ENCODE measurements at places on chromosomes 7 and 10.

DNA sequence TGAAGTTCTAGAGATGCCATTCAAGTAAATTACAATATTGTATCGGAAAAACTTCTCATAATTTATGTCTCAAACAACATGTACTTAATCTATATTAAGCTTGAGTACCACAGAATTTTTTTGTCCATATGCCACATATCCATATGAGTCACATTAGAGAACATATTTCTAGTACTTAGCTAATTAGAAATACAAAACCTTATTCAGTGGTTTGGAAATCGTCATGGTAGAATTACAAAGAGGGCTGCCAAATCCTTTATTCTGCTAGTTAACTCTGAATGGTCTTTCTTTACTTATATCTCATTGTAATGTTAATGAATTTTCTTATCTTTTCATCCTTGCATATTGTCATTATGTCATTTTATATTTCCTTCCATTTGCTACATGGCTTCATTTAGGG is 9.0 kb upstream of the VIM start:
- peaks cover 12% of the 10 kb centered on the region for H3K36me3 ChIP-seq
- H3K4me3 ChIP-seq = no peak overlapping the region
- no peaks in the 10 kb centered on the region for H3K27me3 ChIP-seq
- peaks cover 43% of the 10 kb centered on the region for H3K4me1 ChIP-seq

DNA sequence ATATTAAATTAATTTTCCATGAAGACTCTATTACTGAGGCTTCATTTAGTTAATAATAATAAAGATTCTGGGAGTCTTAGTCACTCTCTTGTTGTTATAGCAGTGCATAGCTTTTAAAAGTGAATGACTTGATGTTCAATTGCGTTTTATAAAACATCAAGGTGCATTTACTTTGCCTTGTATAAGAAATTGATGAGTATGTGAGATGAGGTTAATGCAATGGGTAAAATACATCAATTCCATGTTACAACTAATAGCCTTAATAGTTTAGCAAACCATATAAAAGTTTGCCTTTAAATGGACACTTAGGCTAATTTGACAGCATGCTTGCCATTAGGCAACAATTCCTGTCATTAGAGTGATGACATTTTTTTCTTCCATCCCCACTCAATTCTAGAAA is 173.6 kb upstream of the TEX47 start:
- H3K27me3 ChIP-seq = no peaks in the 10 kb centered on the region
- no peak overlapping the region for H3K27ac ChIP-seq
- no peak for DNase-seq
- H3K36me3 ChIP-seq = no peaks in the 10 kb centered on the region
- no peak overlapping the region for H3K4me3 ChIP-seq

DNA sequence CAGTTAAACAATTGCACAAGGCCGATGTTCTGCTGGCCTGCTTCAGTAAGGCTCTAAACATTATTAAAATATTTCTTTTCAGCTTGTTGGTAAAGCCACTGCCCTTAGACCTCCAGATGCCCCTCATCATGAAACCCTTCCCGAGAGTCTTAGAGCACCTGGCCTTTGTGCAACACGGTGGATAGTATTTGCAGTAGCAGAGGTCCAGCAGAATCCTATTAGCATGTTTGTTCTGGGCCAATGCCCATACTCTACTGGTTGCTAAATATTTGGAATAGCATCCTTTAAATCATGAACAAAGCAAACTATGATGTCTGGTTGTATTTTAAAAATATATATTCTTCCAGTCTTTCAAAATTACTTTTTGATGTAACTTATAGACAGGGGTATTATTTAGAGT is 584.6 kb downstream of the CNTNAP2 start:
- no peaks in the 10 kb centered on the region for H3K27me3 ChIP-seq
- no peak for DNase-seq
- H3K36me3 ChIP-seq = no peaks in the 10 kb centered on the region
- H3K4me1 ChIP-seq = no peaks in the 10 kb centered on the region
- no peak overlapping the region for H3K4me3 ChIP-seq

DNA sequence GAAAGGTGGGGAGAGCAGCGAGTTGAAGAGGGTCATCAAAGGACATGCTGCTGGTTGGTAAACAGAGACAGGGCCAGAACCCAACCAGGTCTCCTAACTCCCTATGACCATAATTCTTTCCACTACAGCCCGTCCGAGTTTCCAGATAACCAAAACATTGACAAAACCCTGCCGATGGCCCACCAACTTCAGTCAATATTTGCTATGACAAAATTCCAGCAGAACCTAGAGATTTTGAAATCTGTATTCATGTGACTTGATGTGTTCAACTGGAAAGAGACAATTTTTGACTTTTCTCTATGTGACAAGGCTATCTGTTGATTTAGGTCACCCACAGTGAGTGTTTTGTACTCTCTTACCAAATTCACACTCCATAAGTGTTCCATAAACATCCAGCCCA is 86.7 kb downstream of the NHLRC2 start:
- H3K4me3 ChIP-seq = no peak overlapping the region
- peaks cover 25% of the 10 kb centered on the region for H3K27me3 ChIP-seq
- H3K36me3 ChIP-seq = no peaks in the 10 kb centered on the region
- DNase-seq = no peak
- no peaks in the 10 kb centered on the region for H3K4me1 ChIP-seq
- no peak overlapping the region for H3K27ac ChIP-seq

DNA sequence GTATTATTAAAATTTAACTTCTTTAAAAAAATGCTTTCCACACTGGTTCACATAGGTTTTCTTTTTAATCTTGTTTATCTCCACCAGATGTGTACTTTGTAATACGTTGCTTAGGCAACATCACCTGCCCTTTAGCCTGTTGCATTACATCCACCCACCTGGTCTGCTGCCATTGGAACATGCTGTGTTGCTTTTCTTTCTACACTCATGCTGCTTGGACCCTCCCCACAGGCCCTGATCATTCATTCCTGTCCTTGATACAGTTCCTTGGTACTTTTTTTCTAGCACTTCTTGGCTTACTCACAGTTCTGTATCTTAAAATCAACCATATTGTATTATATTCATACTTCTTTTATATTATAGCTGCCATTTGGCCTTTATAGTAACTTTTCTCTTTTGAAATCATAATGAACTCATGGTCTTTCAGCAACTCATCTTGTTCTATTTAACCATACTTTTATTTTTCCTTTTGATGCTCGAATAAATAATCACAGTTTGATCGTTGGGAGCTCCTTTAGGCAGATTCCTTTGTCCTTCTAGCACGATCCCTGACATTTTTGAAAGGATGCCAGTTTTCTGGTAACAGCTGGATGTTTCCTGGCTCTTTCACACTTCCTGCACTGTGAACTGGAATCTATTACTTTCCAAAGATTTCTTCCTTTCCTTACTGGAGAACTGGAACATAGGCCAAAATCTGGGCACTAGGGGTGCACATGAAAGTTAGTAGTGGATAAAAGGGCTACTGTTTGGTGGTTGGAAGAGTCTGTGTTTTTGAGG is 125.1 kb downstream of the CDK14 start:
- no peaks in the 10 kb centered on the region for H3K36me3 ChIP-seq
- DNase-seq = no peak
- H3K4me1 ChIP-seq = no peaks in the 10 kb centered on the region
- H3K4me3 ChIP-seq = no peak overlapping the region
- no peaks in the 10 kb centered on the region for H3K27me3 ChIP-seq
- no peak overlapping the region for H3K27ac ChIP-seq

DNA sequence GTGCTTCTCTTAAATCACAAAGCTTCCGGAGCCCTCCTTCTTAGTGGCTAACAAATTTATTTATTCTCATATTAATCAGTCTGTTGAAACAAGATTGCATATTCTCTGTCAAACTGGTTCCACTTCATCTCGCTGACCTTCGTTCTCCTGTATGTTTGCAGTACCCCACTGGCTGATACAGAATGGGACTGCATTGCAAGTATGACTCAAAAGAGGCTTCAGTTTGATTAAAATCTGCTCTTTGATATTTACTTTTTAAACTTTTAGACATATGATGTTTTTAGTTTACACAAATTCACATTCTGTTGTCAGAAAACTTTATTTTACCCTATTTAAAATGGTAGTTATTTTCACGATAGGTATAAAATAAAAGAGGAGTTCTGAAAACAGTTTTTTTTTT is 14.3 kb upstream of the ARHGAP12 start:
- no peak overlapping the region for H3K27ac ChIP-seq
- H3K36me3 ChIP-seq = no peaks in the 10 kb centered on the region
- peaks cover 16% of the 10 kb centered on the region for H3K4me1 ChIP-seq
- H3K27me3 ChIP-seq = no peaks in the 10 kb centered on the region

DNA sequence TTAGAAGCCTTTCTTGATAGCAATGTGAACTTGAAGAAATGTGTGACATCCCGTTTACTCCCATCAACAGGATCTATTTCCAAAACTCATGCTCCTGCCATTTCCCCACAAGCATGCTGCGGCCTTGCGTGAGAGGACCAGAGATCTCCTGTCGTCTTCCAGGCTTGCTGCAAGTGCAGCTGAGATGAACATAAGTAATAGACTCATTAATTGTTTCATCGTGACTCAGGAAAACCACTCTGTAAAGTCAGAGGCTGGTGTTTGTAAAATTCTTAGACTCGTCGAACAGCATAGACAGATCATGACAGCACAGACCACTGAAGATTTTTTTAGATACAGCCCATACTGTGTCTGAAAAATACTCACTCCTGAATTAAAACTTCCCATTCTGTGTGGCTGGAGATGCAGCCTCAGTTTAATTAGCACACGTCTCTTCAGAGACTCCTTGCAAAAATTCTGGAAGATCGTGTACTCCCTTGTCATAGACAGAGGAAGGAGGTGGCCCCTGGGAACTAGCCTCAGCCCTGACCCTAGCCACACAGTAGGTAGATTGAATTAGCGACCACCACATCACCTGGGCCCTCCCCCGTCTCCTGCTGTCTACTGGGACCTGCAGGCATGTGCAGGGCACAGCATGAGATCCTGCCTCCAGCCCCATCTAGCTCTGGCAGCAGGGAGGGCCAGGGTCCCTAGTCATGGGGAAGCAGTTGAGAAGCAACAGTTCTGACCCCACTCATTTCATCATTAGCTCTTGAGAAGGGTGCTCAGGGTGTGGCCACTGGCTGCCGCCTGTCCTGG is 226.0 kb downstream of the CELF2 start:
- no peaks in the 10 kb centered on the region for H3K27me3 ChIP-seq
- no peak for DNase-seq
- peaks cover 57% of the 10 kb centered on the region for H3K4me1 ChIP-seq
- peak overlapping the region; percentile 0 for H3K4me3 ChIP-seq

DNA sequence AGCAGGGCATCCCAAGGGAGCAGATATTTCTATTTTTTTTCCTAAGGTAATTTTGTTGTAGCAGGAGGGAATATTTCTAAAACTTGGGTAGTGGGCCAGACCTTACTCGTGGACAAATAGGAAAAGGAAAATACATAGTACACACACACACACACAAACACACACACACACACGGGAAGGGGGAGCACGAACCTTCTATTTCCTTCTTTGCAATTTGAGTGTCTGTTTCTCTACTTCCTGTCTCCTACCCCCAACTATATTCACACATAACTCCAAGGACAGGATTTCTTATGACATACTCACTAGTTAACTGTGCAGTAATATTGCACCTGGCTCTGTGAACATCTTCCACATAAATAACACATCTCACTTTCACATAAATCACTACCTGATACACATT is 4.4 kb downstream of the LDB1 start:
- peak overlapping the region; percentile 84 for H3K4me3 ChIP-seq
- H3K4me1 ChIP-seq = peaks cover 52% of the 10 kb centered on the region
- peaks cover 21% of the 10 kb centered on the region for H3K36me3 ChIP-seq
- H3K27ac ChIP-seq = peak overlapping the region; percentile 96
- DNase-seq = no peak

DNA sequence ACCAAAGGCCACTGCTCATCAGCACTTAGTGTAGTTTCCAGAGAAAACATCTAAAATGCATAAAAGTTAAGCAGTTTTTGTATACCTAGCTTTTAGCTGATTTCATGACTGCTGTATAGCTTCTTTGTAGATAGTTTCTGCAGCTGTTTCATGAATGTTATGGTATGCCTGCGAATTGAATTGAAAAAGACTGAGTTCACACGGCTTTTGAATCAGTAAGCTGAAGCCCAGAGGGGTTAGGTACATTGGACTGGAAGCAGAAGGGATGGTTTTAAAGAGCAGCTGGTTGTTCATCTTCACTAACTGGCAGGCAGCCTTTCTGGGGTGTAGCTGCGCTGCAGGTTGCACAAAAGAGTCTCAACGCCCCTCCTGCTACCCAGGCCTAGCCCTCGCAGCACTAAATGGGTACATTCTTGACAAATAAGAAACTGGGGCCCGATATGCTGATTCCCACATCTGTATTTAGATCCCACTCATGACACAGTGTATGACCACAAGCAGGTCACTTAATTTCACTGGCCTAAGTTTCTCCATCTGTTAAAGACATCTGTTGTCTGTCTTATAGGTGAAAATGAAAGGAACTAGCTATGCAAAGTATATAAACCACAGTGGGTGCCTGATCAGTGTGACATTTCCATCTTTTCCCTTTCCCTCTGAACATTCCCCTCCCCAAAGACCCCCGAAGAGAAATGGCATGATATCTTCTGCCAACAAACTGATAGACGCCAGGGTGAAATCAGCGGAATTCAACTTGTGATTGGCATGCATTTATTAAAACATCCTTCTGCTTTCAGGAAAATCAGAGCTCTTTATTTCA is 85.9 kb upstream of the AGBL3 start:
- no peak for DNase-seq
- peaks cover 10% of the 10 kb centered on the region for H3K4me1 ChIP-seq
- no peak overlapping the region for H3K27ac ChIP-seq
- no peaks in the 10 kb centered on the region for H3K27me3 ChIP-seq
- H3K36me3 ChIP-seq = peaks cover 9% of the 10 kb centered on the region
- no peak overlapping the region for H3K4me3 ChIP-seq

- H3K27me3 ChIP-seq = peaks cover 25% of the 10 kb centered on the region
- DNase-seq = no peak
- no peaks in the 10 kb centered on the region for H3K4me1 ChIP-seq
- no peak overlapping the region for H3K4me3 ChIP-seq
These were observed 6.4 kb downstream of the KCNMA1 start for GRCh38 chr10:77631241-77631640.

GRCh38 chr10:101709359-101710058 is 14.5 kb upstream of the FBXW4 start:
- H3K36me3 ChIP-seq = no peaks in the 10 kb centered on the region
- H3K4me3 ChIP-seq = no peak overlapping the region
- DNase-seq = no peak
- no peak overlapping the region for H3K27ac ChIP-seq
- peaks cover 14% of the 10 kb centered on the region for H3K4me1 ChIP-seq
- peaks cover 65% of the 10 kb centered on the region for H3K27me3 ChIP-seq

DNA sequence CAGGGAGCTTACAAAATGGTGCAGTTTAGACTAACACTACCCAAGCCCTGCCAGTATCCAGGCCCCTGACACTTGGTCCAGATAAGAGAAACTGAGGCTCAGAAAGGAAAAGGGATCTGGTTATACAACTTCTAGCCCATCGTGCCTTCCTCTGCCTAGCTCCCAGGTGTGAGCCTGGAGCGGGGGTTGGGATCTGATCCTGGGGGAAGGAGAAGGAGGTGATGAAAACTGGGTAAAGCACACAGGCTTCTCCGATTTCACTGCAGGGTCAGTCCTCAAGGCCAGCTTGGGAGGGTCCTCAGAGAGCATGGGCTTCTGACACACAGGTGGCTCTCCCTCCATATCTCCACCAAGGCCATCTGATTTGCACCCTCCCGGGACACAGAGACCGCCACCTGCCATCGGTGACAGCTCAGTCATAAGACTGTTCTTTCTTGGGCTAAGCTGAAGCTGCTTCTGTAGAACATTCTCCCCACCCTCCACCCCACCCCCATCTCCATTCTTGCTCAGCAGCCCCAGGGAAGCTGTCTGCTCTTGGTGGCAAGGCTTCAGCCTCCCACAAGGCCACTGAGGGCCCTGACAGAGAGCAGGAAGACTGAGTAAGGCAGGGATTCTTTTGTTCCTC is 16.4 kb downstream of the SRRM3 start:
- H3K4me1 ChIP-seq = no peaks in the 10 kb centered on the region
- H3K27me3 ChIP-seq = peaks cover 44% of the 10 kb centered on the region
- no peaks in the 10 kb centered on the region for H3K36me3 ChIP-seq
- H3K27ac ChIP-seq = no peak overlapping the region
- H3K4me3 ChIP-seq = no peak overlapping the region
- DNase-seq = no peak

Measured in activated naive CD8-positive, alpha-beta T cell treated with anti-CD3 and anti-CD28 coated beads for 36 hours (primary cell).